ENCODE measurements at places on chromosomes 2 and 18. TPM values are rescaled to one million over a fixed set of nuclear protein-coding genes. Genes with fewer than 3 reads are reported as not detected.

DNA sequence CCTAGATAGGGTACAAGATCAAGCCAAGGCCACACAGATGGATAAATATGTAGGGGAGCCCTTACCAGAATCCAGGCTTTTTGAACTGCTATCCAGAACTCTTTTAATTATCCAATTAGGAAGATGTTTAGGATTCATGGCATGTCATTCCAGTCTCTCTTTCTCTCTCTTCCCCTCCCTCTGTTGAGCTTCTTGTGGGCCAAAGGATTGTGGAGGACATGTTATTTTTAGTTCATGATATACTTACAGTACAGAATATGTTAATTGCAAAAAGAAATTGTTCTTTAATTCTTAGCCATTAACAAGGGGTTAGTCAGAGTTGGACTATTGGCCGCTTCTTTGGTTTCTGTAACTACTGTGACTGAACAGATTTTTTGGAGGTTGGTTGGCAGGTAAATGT, 113.0 kb downstream of the SETBP1 start:
- DNase-seq = no peak

DNA sequence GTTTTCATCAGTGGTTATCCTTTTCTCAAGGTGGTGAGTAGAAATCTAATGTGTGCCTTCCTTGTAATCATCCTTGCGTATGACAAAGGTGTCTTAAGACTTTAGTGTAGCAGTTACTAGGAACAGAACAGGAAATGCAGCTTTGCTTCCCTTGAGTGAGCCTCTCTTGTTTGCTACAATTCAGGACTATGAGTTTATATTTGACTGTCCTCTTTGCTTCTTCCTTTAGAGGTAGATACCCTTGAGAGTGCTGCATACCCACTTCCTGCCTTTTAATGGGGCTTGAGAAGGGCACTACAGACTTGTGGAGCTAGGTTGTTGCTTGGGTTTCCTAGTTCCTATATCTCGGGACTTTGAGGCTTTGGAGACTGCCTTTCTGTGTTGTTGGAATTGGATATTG, 3.8 kb downstream of the KCNJ13 start:
- DNase-seq = no peak

DNA sequence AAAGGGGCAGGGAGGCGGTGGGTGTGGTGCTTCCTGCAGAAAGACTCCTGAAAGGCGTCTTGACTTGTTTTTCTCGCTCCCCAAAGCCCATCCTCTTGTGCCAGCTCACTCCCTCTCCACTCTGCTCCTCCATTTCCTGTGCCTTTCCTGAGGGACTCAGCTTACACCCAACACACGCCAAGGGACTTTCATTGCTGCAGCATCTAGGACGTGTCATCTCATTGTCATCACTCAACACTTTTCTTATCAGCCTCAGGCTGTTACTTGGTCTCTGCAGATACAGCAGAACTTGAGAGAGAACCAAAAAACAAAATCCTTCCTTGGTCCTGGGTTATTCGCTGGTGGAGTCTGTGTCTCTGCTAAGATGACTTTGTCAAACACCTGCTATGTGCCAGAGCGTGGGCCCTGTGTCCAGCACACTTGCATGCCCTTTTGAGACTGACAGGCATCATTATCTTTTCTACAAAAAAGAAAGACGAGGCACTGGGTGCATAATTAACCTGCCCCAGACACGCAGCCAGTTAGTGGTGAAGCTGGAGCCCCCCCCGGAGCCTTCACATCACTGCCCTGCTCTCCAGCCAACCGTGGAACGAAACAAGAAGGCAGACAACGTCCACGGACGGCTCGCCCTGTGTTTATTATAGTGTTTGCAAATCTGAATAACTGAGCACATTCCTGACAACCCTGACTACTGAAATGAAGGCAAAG, 261.7 kb upstream of the HDAC4 start:
- no peak for DNase-seq

DRC1 gene
- not detected for total RNA-seq

GRCh38 chr2:107001964-107002696, 116.2 kb upstream of the ST6GAL2 start:
- DNase-seq = no peak

LRRC30 gene
- total RNA-seq = not detected

GRCh38 chr2:98518101-98518500, 73.4 kb downstream of the INPP4A start:
- DNase-seq = peak; percentile 64

C2orf81 gene
- 5.3 TPM for total RNA-seq

DNA sequence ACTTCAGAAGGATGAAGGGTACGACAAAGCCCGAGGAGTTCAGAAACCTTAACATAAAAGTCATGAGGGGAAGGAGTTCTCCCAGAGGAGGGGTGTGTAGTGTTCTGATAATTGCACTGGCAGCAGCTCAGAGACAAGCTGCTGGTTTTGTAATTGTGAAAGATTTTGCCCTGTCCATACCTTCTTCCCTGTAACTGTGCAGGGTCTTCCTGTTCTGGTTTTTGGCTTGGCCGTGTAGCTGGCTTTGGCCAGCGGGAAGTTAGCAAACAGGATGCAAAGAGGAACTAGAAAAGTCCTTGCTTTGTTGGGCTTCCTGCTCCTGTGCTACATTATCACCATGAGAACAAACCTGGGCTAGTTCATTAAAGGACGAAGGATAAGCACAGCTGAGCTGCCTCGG, 160.8 kb downstream of the LPIN1 start:
- DNase-seq = no peak

- no peak for DNase-seq
Observed at GRCh38 chr18:42258301-42258965, 303.4 kb downstream of the PIK3C3 start.

- DNase-seq = no peak
Observed at GRCh38 chr2:119254601-119255080, 31.0 kb downstream of the STEAP3 start.

DNA sequence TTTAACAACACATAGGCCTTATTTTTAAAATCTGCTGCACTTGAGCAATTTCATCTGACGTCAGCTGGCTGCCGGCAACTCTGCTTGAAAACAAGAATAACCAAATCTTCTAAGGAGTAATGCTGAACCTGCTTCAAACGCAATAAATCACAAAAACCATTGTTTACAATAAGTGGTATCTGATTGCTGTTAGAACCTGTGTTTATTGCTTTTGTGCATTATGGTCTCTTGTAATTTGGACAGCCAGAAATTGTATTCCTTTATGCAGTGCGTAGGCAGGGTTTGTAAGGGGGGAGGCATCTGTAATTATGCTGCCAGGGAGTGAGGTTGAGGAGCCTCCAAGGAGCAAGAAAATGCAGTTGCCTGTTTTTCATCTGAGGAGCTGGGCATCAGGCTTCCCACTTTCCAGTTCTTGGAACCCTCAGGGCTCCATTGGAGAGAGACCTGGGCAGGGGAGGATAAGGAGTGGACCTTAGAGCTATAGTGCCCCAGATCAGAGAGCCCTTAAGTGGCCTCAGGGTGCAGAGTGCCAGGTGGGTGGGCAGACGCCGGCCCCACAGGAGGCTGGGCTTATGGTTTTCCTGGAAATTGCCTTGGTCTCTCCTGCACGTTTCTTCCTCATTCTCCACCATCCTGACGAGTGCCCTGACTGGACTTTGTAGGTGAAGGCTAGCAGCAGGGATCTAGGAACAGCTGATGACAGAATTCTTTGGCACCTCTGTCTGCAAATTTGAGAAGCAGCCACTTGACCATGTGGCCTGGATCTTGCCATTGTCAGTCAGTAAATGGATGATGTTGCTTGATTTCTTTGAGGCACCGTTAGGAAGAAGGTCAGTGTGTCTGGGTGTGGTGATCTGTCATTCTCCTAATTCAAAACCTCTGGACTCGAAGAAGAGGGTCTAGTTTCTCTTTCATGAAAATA, 129.2 kb downstream of the KLHL29 start:
- no peak for DNase-seq

DNA sequence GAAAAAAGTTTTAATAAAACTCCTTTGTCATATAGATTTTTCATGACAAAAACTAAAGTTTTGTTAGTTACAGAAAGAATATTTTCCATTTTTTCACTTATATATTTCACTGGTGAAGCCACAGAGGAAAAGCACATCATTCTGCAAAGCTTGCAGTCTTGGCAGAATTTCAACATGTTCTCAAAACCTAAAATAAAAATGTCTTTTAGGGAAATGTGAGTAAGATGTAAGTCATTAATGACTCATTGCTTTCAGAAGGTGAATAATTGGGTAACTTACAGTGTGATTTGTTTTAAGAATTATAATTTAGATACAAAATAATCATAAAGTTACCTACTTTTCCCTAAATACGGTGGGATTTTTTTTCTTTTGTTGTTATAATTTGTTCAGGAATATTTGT, 43.4 kb upstream of the TNFRSF11A start:
- DNase-seq = no peak

- peak; percentile 9 for DNase-seq
Observed at GRCh38 chr18:38545071-38545470, 979.5 kb upstream of the CELF4 start.

GRCh38 chr2:210536973-210537650, 19.3 kb upstream of the CPS1 start:
- no peak for DNase-seq

ACADL gene
- total RNA-seq = not detected

SP140 gene
- total RNA-seq = 70.8 TPM

HOXD13 gene
- not detected for total RNA-seq

GRCh38 chr2:138271467-138271866, 230.1 kb upstream of the SPOPL start:
- DNase-seq = no peak

ZBTB7C gene
- not detected for total RNA-seq

SPP2 gene
- not detected for total RNA-seq
